ENCODE measurements at places on chromosomes 11 and 22.

GRCh38 chr22:32080904-32081303, 37.8 kb downstream of the SLC5A1 start:
- peak; percentile 76 for DNase-seq

GRCh38 chr11:73252577-73253191, 19.5 kb upstream of the P2RY6 start:
- no peak for DNase-seq

GRCh38 chr11:96189351-96189750, 153.6 kb downstream of the MAML2 start:
- DNase-seq, result no peak

DNA sequence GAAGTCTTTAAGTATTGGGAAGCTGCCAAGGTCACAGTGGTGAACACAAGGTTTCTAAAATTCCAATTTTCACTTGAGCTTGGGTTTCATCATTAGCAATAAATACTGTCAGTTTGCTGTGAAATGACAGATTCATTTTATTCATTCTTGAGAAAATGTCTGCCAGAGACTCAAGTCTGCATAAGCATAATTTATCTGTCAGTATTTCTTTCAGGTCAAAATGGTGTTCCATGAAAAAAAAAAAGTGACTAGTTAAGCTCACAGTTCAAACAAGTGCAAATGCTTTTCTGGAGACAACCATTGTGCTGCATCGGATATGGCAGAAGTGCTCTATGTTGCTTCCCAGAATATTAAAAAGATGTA, 8.1 kb upstream of the GDPD5 start:
- no peak for DNase-seq

DNA sequence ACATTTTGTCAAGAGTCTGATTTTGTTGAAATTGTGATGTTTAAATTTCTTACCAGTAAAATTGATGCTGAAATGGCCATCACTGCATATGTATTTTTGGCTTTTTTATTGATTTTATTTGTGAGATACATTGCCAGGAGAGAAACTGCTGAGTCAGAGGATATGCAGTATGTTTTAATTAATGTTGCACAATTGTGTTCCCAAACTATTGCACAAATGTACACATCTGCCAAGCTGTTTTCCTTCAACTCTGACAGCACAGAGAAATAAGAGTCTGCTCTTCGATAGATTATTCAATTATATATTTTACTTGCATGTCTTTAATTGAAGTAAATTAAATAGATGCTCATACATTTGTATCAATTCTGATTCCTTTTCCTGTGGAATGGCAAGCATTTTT, 640.2 kb upstream of the LUZP2 start:
- DNase-seq, result peak; percentile 83

- DNase-seq, result no peak
Measured at GRCh38 chr22:19526702-19527111, 2.5 kb upstream of the CLDN5 start.
